D341Med (cell line): ENCODE measurements at places on chromosomes 3 and 15.
A peak's percentile ranks its signal among the peaks of the same experiment; 100 is the strongest.

GRCh38 chr15:92958105-92958504 lies 58.0 kb downstream of the CHD2 start:
- no peak for DNase-seq

- no peak for DNase-seq
Observed at GRCh38 chr3:24678021-24678420, 183.4 kb upstream of the THRB start.

- no peak for DNase-seq
Observed at GRCh38 chr3:58755150-58755549, 88.6 kb upstream of the FAM3D start.

GRCh38 chr15:57111002-57111401 lies 192.6 kb downstream of the TCF12 start:
- DNase-seq: no peak

- DNase-seq: no peak
Observed at GRCh38 chr3:25453619-25454004, 25.5 kb downstream of the RARB start.

GRCh38 chr3:100503448-100503847 lies 11.0 kb downstream of the TMEM45A start:
- no peak for DNase-seq

DNA sequence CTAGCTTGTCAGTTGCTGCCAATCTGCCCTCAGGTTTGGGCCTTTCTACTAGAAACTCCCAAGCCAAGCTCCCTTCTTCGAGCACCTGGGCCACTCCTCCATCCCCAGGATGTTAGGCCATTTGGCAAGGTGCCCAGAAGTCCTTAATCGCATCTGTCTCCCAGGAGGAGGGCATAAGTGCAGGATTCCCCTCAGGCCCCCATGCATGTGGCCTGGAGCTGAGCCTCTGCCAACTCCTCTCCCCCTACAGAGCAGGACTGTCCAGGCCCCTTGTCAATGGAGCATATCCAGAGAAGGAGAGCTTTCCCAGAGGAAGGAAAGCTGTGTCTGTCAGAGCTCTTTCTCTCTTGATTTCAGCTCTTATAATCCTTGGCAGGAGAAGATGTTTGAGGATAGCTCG lies 182.6 kb upstream of the ROPN1 start:
- DNase-seq: peak; percentile 36

- no peak for DNase-seq
Observed at GRCh38 chr3:107514453-107514852, 8.3 kb upstream of the BBX start.

- no peak for DNase-seq
Observed at GRCh38 chr3:160312014-160312624, 86.9 kb downstream of the C3orf80 start.

DNA sequence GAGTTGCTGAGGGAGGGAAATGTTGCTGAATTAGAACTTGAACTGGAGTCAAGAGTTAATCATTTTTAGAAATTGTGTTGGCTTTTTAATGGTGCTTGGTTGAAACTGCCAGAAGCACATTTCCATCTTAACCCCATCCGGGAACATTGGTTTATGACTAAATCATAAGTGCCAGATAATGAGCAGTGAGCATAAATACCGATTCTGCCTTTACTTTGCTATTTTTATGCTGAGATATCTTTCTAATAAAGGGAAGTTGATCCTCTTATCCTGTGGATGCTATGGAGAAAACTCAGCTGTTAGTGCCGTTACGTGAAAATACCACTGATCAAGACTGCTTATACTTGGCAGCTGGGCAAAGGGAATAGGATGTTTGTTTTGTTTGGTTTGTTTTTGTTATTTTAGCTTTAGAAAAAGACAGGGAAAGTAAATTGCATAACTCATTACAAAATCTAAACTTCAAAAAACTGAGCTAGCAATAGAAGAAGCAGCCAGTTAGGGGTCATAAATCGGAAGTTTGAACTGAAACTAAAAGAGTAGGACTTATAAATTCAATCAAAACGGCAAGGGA lies 813.1 kb downstream of the NAALADL2 start:
- DNase-seq: no peak

DNA sequence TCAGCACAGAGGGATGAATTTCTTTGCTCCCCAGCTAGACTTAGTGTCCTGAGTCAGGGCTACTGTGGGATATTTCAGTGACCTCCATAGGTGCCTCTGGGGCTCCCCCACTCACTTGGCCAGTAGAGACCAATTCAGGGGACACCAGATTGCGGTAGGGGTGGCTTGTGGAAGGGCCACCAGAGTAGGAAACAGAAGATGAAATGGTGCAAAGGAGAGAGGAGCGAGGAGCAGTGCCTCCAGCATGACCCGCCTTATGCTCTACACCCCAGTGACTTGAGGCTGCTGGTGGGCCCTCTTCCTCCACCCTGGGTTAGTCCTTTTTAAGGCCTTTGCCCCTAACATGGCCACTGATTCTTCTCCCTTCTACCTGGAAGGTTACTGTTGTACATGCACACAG lies 2.5 kb downstream of the AEN start:
- DNase-seq: no peak

DNA sequence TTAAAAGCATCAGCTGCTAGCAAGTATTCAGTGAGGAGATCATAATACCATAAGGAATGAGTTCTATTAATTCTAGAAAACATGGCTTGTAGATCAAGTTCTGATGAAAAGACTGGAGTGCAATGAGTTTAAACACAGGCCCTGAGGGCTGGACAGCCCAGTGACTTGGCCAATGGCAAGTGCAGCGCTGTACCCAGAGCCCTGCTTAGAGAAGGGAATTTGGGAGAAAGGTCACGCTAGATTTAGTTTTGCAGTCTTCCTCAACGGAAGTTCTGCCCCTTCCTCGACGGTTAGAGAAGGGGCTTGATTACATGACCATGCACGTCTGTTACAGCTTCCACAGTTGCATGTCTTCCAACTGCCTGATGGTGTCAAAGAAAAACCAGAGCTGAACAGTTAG lies 4.0 kb downstream of the TMEM212 start:
- DNase-seq: no peak

DNA sequence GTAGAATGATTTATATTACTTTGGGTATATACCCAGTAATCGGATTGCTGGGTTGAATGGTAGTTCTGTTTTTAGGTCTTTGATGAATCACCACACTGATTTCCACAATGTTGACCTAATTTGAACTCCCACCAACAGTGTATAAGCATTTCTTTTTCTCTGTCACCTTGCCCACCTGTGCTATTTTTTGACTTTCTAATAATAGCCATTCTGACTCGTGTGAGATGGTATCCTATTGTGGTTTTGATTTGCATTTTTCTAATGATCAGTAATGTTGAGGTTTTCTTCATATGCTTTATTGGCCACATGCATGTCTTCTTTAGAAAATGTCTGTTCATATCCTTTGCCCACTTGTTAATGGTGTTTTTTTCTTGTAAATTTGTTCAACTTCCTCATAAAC lies 340.8 kb downstream of the PLOD2 start:
- no peak for DNase-seq

DNA sequence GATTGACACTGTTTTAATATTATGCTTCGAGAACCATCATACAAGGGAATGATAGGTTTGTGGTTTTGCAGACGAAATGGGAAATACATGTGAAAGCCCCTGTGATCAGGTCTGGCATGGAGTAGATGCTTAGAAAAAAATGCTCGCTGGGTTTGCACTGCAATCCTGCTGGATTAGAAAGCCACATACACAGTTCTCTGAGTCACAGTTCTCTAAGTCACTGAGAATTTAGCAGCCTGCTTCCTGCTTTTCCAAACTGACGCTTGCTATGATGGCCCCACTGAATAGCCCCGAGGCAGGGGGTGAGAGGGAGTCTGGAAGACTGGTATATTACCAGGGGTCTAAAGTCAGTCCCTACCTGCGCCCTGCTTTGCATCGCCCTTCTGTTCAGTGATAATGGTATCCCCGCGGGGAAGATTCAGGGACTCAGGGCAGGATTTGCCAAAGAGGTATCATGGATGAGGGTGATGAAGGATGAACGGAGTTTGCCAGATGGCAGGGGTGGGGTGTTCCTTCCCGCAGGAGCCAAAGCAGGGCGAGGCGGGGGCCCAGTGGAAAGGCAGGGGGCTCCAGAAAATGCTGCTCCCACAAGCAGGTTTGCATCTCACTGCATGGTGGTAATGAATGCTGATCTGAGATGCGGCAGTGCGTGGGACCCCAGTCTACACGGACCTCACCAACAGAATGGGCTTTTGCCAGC lies 82.3 kb downstream of the IQSEC1 start:
- no peak for DNase-seq

GRCh38 chr3:187945374-187945773 lies 200.1 kb upstream of the BCL6 start:
- no peak for DNase-seq

- DNase-seq: no peak
Observed at GRCh38 chr15:70049701-70050301, 47.9 kb downstream of the TLE3 start.

DNA sequence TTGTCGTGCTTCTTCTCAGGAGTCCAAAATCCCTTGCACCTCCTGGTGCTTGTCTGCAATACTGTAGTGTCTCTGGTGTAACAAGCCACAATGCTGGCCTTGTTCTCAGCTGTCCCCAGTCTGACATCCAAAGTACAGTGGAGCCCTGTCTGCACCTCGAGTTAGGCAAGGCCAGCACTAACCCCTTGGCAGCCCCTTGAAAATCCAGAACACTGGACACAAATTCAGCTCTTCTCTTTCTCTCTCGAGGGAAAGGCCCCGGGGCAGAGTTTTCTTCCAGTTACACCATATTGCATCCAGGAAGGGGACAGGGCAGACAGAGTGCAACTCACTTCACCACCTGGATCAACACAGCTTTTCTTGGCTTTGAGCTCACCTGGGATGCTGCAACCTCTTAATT lies 91.3 kb upstream of the ATP10A start:
- no peak for DNase-seq

DNA sequence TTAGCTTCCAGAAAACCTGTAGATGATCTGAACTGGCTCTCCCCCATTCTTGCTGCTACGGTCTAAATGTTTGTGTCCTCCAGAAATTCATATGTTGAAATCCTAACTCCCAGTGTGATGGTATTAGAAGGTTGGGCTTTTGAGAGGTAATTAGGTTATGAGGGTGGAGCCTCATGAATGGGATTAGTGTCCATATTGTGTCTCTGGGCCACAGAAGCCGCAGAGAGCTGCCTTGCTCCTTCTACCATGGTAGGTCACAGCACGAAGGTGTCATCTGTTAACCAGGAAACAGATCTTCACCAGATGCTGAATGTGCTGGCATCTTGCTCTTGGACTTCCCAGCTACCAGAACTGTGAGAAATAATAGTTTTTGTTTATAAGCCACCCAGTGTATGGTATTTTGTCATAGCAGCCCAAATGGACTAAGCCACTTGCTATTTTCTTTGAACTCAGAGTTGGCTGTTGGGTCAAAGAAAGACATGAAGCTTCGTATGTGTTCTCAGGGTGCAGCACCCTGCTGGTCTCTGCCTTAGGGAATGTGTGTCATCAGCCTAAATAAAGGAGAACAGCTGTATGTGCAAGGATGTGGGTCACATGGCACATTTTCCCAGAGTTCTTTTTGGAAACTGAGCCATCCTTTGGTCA lies 317.5 kb upstream of the SLCO3A1 start:
- DNase-seq: no peak

- no peak for DNase-seq
Observed at GRCh38 chr15:49831206-49831965, 210.5 kb downstream of the DTWD1 start.

GRCh38 chr3:98004721-98005120 lies 30.4 kb downstream of the GABRR3 start:
- no peak for DNase-seq

DNA sequence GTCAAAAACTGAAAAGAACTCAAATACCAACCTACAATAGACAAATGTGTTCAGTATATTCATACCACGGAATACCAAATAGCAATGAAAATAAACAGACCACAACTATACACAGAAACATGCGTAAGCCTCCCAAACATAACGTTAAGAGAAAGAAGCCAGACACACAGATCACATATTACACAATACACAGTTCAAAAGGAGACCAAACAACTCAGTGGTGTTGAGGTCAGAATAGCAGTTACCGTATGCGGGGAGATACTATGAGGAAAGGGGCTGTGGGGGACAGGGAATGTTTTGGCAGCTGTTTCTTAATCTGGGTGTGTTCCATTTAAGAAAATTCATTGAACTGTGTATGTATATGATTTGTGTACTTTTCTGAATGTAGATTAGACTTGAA lies 6.6 kb downstream of the OSBPL10 start:
- DNase-seq: no peak

DNA sequence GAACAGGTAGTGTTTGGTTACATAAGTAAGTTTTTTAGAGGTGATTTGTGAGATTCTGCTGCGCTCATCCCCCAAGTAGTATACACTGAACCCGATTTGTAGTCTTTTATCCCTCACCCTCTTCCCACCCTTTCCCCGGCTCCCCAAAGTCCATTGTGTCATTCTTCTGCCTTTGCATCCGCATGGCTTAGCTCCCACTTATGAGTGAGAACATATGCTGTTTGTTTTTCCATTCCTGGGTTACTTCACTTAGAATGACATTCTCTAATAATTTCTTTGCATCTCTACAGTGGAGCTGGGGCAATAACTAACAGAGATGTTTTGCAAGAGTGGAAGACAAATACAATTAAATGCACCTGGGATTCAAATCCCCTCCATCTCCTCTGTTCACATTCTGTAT lies 93.2 kb downstream of the TP63 start:
- DNase-seq: no peak

GRCh38 chr3:107211608-107212007 lies 165.6 kb upstream of the CCDC54 start:
- no peak for DNase-seq

DNA sequence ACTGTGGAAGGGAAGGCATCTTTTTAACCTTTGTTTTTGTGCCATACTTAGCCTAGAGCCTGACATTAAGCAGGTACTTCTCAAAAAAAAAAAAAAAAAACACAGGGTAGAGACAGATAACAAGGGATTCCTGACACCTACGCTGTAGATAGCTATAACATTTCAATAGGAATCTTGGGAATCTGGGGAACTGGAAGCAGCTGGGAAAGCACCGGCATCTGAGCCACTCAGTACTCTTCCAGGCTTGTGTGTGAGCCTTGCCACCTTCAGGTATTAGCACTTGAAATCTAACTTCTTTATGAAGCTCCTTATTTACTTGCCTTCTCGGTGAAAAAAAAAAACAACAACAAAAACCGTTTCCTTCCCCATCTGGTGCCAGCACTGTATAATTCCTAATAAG lies 46.8 kb downstream of the PIK3CA start:
- no peak for DNase-seq

GRCh38 chr15:56105855-56106254 lies 112.4 kb upstream of the NEDD4 start:
- no peak for DNase-seq

GRCh38 chr3:189572249-189572648 lies 58.9 kb upstream of the TP63 start:
- no peak for DNase-seq

DNA sequence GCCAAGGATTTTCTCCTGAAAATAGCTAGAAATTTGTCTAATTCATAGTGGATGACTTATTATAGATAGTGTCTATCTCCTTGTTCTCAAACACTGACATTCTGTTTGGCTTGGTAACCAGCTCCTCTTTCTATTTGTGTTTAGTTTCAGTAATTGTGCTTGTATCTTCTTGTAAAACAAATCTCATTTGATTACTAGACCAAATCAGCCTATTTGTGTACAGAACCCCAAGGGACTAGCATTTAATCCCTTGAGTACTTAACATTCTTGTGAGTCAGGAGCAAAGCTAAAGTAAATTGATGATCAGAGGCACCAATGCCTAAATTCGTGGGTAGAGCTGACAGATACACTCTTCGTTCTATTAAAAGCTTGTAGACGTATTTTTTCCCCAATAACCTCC lies 306.5 kb upstream of the SLITRK3 start:
- peak; percentile 28 for DNase-seq

GRCh38 chr15:40183636-40184463 lies 23.0 kb downstream of the BUB1B start:
- DNase-seq: no peak

- no peak for DNase-seq
Observed at GRCh38 chr3:4681301-4681700, 188.2 kb downstream of the ITPR1 start.
